ENCODE measurements at places on chromosomes 7 and 10.

- DNase-seq = no peak
These were observed at the start of gene LRCH4 for GRCh38 chr7:100585511-100586265. Gene LRCH4 (minus strand): TSS chr7:100586129. CDS start chr7:100586100, 29 bp downstream.

- DNase-seq = no peak
These were observed 21.1 kb downstream of the FAM53B start for GRCh38 chr10:124722798-124723783.

- DNase-seq = no peak
These were observed 53.5 kb upstream of the MET start for GRCh38 chr7:116618338-116619128.

DNA sequence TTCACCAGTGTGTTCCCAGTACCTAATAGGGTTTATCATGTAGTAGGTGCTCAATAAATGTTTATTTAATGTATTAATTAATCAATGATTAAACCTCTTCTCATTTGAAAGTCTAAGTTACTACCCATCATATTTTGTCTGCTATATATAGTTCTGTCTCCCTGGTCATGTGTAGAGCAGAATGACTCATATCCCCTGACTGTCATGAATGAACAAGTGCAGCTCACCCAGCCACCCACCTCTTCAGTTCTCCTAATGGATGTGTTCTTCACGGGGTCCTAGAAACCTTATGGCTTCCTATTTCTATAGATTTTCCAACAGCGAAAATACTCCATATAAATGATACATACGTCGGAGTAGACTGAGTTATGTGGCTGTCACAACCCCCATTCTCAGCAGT lies 64.5 kb downstream of the HIF1AN start:
- DNase-seq = no peak

GRCh38 chr7:129779602-129780256 lies 168.2 kb downstream of the NRF1 start:
- DNase-seq = no peak

DNA sequence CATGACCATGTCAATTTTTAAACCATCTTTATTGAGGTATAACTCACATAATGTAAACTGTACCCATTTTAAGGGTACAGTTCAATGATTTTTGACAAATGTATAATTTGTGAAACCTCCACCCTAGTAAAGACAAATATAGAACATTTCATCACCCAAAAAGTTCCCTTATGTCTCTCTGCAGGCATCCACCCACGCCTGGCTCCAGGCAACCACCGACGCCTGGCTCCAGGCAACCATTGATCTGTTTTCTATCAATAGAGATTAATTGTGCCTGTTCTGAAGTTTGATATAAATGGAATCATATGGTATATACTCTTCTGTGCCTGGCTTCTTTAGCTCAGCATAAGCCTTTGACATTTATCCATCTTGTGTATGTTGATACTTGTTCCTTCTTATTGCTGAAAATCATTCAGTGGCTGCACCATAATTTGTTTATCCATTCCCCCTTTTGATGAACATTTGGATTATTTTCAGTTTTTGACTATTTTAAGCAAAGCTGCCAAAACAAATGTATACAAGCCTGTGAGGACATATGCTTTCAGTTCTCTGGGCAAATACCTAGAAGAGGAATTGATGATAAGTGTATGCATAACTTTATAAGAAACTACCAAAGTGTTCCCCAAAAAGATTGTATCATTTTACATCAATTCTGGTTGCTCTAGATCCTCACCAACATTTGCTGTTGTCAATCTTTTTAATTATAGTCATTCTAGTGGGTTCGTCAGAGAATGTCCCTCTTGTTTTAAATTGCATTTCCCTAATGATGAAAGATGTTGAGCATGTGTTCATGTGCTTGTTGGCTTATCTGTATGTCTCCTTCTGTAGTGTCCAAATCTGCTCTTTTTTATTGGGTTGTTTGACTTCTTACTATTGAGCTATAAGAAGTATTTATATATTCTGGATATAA lies 55.7 kb upstream of the HECTD2 start:
- DNase-seq = no peak

- DNase-seq = no peak
These were observed 68.8 kb downstream of the TMEM130 start for GRCh38 chr7:98800996-98801395.

GRCh38 chr10:111367531-111367930 lies 290.7 kb downstream of the ADRA2A start:
- no peak for DNase-seq

GRCh38 chr10:51501396-51501795 lies 198.0 kb downstream of the CSTF2T start:
- DNase-seq = no peak

- DNase-seq = no peak
These were observed 7.5 kb upstream of the KIFBP start for GRCh38 chr10:68981074-68981473.

- no peak for DNase-seq
These were observed 66.7 kb downstream of the PAX2 start for GRCh38 chr10:100811752-100812750.

DNA sequence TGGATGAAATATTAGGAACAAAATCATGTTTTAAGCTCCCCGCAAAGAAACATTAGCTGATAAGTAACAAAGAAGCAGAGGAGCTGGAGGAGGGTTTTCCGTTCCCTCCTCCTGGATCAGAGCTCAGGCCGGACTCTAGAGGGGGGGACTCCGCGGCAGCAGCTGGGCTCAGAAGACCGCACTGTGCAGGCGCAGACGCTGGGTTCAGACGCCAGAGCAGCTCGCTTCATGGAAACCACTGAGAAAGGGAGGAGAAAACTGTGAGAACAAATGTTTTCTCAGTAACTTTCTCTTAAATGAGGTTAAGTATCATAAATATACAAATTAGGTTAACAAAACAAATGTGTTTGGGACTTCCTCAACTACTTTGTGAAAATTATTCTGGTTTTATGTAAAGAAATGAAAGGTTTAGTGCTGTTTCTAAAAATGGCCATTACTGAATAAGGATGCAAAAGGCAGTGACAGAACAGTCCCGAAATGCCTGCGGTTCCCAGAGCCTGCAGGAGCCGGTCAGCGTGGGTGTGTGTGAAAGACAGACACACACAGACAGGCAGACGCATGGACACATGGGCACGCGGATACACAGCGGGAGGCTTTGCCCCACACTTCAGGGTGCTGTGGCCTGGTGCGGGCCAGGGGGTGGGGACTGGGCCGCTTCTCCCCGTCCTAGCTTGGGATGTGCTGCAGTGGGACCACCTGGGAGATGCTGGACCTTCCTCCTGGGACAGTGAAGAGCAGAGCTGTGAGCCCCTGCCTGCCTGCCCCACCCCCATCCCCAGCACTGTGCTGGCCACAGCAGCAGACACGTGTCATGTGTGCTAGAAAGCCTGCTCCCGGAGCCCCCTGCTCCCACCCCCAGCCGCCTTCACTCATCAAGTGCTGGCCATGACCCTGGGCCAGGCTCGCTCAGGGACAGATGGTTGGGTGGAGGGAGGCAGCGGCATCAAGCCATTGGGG lies 20.3 kb upstream of the ADGRA1 start:
- no peak for DNase-seq

DNA sequence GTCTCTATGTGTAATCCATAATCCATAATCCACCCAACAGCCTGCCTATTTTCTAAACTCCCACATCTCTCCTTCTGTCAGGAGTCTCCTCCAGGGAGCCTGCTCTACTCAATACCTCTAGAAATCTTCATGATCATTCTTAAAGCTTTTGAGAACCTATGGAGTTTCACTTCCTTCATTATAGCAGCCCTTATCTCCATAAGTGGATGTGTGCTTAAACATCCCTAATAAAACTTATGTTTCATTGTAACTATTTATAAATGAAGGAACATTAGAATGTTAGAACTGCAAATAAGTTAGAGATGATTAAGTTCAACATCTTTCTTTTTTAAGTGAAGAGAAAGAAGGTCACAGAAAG lies 8.5 kb downstream of the CPED1 start:
- no peak for DNase-seq

- no peak for DNase-seq
These were observed 52.4 kb downstream of the CALD1 start for GRCh38 chr7:134831862-134832261.

DNA sequence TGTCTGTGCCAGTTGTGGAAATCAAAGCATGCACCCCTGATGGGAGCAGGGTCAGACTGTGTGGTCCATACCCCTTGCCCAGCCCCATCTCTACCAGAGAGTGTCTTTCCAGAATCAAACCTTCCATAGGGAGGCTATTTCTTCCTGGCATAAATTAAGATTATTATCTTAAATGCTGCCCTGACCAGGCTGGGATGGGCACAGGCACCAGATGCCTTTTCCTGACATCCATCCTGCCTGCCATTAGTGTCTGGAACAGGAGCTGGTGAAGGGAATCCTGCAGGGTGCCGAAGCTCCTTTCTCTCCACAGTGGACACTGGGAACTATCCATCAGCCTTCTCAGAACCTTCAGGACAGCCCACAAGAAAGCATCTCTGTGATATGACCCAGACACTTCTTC lies 296.3 kb downstream of the GRID1 start:
- DNase-seq = no peak

DNA sequence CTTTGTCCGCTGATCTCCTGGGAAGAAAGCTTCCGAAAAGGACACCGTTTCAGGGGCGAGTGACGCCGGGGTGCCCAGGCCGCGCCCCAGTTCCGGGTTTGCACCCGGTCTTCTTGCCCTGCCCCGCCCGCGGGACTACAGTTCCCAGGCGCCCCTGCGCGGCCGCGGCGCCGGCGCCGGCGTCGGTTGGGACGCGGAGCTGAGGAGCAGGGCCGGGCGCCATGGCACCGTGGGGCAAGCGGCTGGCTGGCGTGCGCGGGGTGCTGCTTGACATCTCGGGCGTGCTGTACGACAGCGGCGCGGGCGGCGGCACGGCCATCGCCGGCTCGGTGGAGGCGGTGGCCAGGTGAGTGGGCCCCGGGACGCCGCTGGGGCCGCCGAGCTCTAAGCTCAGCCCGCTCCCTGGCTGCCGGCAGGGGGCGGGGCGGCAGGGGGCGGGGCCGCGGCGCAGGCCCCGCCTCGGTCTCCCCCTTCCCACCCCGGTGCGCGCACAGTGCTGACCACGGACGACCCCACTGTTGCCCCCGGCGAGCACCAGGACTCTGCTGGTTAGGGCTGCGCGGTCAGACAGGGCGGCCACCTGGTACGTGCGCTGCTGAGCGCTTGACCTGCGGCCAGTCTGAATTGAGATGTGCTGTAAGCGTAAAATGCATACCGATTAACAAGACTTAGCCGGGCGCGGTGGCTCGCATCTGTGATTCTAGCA lies at the start of gene LHPP:
LHPP (plus strand) TSS at position 182 of the 706 bp plus-strand sequence; CDS start at position 222, 40 bp downstream.
- peak; percentile 92 for DNase-seq

DNA sequence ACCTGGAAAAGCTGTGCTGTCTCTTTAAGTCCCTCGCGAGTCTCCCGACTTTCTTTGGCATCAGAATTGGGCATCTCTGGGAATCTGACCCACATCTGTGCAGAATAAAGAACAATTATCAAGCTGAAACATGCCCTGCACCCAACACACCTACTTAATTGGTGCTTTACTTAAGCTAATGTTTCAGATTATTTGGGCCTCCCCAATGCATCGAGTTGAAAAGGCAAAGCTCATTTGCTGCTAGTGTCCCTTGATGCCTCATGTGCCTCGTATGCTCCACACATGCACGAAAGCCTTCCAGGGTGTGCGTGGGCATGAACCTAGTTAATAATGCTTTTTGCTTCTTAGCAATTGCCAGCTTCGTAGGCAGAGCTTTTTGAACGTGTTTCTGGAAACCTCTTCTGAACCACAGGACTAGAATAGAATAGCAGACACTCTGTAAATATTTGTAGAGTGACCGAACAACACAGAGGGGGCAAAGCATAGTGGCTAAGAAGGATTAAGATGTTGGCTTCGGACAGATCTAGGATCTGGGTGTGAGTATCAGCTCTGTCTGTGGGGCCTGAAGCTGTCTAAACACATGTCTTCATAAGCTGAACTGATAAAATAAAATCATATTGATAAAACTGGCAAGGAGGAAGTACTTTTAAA lies 26.7 kb upstream of the FGFR2 start:
- DNase-seq = no peak

GRCh38 chr7:73597978-73598782 lies 19.8 kb upstream of the TBL2 start:
- DNase-seq = no peak

DNA sequence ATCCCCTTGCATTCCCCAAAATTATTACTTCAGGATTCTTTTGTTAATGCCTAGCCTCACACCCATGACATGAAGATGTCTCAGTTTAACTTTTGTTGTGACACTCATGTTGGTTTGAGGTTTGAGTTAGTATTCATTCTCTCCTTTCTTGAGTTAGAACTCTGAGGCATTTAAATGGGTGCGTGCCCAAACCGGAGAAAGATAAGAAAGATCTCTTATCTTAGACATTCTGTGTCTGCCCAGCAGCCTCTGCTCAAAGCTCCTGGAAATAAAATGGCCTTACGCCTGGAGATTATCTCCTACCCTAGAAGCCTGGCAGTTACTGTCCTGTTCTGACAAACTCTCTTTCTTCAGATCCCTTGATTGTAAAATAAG lies 26.3 kb downstream of the WBP1L start:
- no peak for DNase-seq

GRCh38 chr7:37414352-37414983 lies 34.2 kb downstream of the ELMO1 start:
- no peak for DNase-seq

GRCh38 chr7:96773483-96773882 lies 63.8 kb upstream of the SEM1 start:
- DNase-seq = no peak

- no peak for DNase-seq
These were observed 434.4 kb downstream of the AUTS2 start for GRCh38 chr7:70032649-70033048.

- DNase-seq = no peak
These were observed 239.2 kb upstream of the AKR1E2 start for GRCh38 chr10:4586776-4587175.

DNA sequence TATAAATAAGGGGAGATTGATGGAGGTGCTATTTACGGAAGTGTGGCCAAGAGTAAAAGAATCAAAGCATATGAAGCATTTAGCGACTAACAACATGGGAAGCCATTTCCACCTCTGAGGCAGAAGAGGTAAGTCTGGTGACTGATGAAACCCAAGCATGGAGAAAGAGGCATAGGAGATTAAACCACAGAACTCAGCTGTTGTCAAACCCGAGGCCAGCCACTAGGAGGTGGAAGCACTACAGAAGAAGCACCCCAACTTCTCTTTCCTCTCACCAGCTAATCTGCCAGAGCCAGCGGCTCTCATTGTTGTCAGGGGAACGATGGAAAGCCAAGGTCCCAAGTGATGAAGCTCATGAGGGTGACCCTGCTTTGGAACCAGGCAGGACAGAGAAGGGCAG lies 19.6 kb upstream of the CNTNAP2 start:
- DNase-seq = no peak

- peak; percentile 80 for DNase-seq
These were observed 23.3 kb downstream of the MYOF start for GRCh38 chr10:93458821-93459257.

- DNase-seq = no peak
These were observed 23.0 kb upstream of the ZNF488 start for GRCh38 chr10:47406870-47407691.

DNA sequence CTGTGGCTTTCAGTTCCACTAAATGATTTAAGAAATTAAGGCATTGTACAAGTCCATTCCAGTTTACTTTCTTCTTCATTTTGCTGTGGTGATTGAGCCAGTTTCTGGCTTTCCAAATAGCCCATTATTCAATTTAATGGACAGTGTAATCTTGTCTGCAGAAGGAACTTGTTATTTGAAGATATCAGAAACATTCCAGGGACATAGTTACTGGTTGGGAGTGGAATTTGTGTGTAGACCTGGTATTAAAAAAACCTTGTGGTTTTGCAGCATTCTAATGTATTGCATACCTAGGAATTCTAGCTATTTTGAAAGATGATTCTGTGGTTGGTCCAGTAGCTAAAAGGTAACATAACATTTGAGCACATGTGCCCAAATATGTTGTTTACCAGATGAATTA lies 72.2 kb downstream of the MCU start:
- DNase-seq = no peak
